ENCODE measurements at places on chromosomes 6 and 20.
A peak's percentile ranks its signal among the peaks of the same experiment; 100 is the strongest.

DNA sequence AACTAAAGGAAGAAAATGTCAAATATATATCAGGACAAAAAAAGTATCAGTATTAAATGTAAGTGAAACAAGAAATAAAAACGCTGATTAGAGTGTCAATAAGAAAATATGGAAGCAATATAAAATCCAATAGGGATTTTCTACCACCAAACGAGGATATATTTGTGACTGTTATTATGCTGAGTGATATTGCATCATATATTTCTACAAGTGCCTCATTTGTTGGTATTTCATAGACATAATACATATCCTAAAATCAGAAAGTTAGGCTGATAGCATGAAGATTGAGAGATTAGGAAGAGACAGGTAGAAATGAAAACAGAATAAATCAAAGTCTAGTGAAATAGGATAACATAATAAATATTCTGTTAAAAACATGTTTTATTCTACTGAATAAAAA is 429.2 kb upstream of the IRAK1BP1 start:
- no peak for DNase-seq

DNA sequence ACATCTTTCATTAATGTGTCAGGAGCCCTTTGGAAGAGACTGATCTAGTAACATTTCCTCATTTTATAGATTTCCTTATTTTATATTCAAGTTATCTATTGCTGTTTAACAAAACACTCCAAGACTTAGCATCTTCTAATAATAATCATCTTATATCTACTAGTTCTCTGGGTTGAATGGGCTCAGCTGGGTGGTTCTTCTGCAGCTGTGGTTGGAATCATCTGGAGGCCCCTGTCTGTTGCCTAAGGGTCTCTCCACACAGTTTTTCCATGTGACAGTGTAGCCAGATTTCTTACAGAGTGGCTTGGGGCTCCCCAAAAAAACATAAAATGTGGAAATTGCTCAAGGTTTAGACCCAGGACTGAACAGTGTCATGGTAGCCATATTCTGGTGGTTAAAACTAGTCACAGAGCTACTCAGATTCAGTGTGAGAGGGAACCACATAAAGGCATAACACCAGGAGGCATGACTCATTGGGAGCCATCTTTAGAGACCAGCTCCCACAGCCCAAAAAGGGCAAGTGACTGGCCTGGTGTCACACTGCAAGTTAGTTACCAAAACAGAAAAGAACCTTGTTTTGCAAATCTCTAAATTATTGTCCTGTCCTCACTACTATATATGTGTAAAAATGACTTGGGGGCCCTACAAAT is 11.5 kb downstream of the SLC2A10 start:
- DNase-seq, result no peak

GRCh38 chr20:57464642-57465211 is 60.2 kb downstream of the CTCFL start:
- no peak for DNase-seq

- DNase-seq, result no peak
These were observed 86.6 kb downstream of the SESN1 start for GRCh38 chr6:109008054-109008453.

DNA sequence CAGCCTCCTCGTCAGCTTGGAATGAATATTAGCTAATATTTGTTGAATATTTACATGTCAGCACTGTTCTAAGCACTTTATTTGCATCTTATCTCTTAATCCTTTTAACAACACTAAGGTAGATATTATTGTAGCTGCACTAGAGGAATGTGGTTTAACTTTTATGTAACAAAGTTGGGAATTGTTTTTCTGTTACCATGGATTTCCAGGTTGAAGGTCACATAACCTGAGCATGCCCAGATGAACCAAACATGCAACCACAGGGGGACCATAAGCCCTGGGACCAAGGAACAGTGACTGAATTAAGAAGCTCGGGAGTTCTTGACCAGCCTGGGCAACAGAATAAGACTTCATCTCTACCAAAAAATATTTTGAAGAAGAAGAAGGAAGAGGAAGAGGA is 29.1 kb upstream of the YWHAB start:
- DNase-seq, result no peak

DNA sequence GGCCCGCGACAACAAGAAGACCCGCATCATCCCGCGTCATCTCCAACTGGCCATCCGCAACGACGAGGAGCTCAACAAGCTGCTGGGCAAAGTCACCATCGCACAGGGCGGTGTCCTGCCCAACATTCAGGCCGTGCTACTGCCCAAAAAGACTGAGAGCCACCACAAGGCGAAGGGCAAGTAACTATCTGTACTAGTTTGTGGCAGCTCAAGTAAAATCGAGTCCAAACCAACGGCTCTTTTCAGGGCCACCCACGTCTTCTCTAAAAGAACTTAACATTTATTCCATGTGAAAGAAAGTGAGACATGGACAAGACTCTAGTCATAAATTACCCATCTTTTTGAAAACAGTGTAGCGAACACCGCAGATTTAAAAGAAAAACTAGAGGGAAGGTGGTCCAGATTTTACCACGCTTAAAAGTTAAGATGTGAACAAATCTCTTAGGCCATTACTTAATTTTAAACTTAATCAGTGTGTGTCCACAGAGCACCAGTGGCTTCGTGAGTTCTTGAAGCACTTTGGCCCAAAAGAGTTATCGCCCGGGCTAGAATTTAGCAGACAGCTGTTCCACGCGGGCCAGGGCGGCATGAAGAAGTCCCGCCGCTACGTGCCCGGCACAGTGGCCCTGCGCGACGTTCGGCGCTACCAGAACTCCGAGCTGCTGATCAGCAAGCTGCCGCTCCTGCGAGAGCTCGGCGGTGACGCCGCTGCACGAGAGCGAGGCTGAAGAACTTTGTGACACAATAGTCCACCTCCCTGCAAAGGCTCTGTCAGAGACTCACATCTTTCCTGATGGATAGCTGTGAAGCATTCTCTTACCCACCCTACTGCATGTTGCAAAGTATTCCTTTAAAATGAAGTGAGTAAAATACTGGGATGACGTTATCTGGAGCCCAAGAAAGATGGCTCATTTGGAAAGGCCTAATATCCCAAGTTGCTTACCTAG is 113.9 kb upstream of the PRSS16 start:
- peak; percentile 41 for DNase-seq

GRCh38 chr6:37704066-37704465 is 6.4 kb upstream of the MDGA1 start:
- no peak for DNase-seq

DNA sequence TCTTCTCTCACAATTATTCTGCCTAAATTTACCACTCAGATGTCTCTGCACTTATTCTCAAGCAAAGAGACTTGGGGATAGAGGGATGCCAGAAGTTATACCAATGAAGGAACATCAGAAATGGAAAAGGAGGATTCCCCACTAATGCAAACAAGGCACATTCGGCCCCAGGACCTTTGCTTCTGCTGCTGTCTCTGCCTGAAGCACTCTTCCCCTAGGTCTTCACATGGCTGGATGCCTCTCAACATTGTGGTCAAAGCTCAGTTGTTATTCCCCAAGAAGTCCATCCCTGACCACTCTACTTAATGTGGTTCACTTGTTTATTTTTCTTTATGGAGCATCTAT is 508.7 kb downstream of the DOK5 start:
- DNase-seq, result no peak

- no peak for DNase-seq
These were observed 205.7 kb upstream of the ARG1 start for GRCh38 chr6:131367206-131367873.

DNA sequence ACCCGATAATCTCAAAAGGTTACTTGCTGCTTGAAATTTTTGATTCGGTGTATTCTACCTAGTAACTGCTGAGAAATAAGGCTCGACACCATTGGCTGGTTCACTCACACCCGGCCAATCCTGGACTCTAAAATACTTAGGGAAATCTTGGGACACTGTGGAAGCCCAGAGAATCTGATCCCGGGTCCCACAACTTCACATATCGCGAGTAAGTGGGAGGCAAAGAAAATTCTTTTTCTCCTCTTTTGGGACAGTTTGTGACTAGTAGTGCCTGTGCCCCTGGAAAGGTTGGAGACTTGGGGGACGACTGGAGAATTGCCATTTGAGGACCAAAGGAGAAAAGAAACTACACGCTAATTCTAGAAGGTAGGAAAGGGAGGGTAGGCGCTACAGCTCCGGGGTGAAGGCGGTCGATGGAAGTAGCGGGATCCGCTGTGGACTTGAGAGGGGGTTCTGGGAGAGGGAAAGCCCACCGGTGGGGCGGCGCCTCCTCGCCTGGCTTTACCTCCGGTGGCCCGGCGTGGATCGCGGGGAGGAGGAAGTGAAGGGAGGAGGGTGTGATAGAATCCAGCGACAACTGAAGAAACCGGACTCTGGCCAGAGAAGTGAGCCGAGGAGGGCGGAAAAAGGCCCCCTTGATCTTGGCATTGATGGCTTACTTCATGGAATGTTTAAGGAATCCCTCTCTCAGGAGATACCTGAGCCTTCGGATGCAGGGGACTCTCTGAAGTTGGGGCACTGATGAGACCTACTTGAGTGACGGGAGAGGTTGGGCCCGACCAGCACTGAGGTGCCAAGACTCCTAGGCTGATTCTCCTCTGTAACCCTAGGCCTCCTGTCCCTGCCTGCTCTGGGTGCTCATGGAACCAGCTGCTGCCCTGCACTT is 18.8 kb upstream of the BTN3A3 start:
- DNase-seq, result peak; percentile 45

- no peak for DNase-seq
These were observed 73.2 kb downstream of the SMOC2 start for GRCh38 chr6:168514216-168514615.

DNA sequence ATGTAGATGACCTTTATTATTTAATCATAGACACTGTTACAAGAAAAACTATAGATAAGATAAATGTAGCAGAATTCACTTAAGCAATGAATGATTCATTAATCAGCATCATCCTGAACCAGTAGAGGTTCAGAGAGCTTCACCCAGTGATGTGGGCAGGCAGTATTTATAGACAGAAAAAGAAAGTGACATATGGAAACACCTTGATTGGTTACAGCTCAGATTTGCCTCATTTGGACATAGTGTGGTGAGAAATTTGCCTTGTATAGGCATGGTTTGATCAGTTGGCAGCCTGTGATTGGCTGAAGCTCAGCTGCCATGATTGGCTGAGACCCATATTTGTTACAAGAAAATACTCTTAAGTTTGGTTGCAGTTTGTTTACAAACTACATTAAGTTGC is 4.6 kb downstream of the C6orf58 start:
- DNase-seq, result no peak

DNA sequence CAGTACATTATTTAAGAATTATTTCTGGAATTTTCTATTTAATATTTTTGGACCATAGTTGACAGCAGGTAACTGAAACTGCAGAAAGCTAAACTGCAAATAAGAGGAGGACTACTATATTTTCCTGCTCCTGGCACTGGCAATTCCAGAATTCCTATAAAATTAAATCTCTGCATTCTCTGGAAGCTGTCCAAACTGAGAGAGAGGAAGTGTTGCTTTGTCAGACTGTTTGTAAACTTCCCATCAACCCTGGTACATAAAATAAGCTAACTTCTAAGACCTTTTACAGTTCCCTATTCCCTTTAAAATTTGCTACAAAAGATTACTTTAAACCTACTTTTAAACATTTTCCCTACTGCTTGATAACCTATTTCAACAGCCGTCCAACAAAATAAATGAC is 196.1 kb upstream of the RUNX2 start:
- DNase-seq, result no peak

DNA sequence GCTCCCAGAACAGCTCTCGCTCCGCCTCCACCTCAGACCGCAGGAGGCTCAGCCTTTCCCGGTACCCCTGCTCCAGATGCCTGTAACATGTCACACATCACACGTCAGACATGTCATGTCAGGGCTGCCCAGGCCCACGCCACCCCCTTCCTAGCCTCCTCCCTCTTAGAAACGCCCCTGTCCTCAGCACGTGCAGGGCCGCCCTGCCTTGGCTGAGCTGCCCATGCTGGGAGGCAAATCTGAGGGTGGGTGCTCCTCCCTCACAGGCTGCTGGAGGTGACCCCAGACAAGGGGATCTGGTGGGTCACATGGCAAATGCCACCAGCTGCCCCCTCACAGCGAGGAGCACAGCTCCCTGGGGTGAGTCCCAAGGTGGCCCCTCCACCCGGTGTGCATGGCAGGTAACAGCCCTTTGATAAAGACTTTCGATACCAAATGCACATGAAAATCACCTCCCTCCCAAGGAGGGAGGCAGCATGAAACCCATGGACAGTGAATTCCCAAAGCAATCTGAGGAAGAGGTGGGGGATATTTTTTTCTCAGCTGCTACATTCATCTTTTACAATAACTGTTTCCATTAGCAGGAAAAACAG is 84.1 kb downstream of the GINS1 start:
- no peak for DNase-seq

GRCh38 chr6:151269321-151269995 is 29.7 kb downstream of the AKAP12 start:
- DNase-seq, result no peak
